NCI-H748 treated with DMSO at 0.1 percent for 48 hours (cell line): ENCODE measurements at places on chromosomes 12 and 14.

- DNase-seq, result no peak
Observed at GRCh38 chr12:59121451-59121850, 201.1 kb upstream of the LRIG3 start.

DNA sequence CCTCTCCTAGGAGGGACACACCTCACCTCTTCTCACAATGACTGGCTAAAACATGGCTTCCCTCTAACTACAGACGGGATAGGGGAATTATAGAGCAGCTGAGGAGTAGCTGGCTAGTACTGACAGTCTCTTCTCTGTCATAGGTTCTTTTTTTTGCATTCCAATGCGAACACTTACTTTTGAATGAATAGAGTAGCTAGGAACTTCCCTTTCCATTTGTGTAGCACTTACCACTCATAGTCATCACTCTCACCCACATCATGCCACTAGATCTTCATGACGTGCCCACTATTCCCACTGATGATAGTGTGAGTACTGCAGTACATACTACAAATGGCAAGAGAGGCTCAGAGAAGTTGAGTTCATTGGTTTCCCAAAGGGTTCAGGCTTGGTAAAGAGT is 143.9 kb upstream of the HIF1A start:
- DNase-seq, result no peak

- no peak for DNase-seq
Observed at GRCh38 chr14:90850487-90850886, 34.3 kb upstream of the TTC7B start.

- DNase-seq, result no peak
Observed at GRCh38 chr12:58931518-58931917, 11.2 kb upstream of the LRIG3 start.

GRCh38 chr14:52312931-52313355 is 1.2 kb upstream of the PTGER2 start:
- DNase-seq, result no peak

DNA sequence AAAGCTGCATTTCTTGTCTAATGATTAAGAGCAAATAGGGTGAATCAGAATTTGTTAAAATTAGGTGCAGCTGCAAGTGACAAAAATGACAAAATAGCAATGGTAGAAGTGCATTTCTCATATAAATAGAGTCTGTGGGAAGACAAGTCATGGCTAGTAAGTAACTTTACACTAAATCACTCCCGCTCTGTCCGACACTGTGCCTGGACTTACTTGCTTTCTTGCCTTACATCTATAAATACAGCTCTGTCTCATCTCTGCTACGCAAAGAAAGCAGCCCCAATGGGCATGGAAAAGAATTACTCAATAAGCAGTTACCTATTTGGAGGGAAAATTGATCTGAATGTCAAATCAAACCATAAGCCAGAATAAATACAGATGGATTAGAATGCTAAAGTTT is 245.4 kb upstream of the KRR1 start:
- no peak for DNase-seq

GRCh38 chr14:64848239-64848638 is 31.5 kb downstream of the SPTB start:
- DNase-seq, result no peak

- DNase-seq, result no peak
Observed at GRCh38 chr12:79911889-79912656, 22.8 kb downstream of the PPP1R12A start.

GRCh38 chr12:74985986-74986319 is 223.7 kb downstream of the KCNC2 start:
- no peak for DNase-seq

GRCh38 chr14:57013987-57014386 is 203.7 kb upstream of the OTX2 start:
- no peak for DNase-seq

DNA sequence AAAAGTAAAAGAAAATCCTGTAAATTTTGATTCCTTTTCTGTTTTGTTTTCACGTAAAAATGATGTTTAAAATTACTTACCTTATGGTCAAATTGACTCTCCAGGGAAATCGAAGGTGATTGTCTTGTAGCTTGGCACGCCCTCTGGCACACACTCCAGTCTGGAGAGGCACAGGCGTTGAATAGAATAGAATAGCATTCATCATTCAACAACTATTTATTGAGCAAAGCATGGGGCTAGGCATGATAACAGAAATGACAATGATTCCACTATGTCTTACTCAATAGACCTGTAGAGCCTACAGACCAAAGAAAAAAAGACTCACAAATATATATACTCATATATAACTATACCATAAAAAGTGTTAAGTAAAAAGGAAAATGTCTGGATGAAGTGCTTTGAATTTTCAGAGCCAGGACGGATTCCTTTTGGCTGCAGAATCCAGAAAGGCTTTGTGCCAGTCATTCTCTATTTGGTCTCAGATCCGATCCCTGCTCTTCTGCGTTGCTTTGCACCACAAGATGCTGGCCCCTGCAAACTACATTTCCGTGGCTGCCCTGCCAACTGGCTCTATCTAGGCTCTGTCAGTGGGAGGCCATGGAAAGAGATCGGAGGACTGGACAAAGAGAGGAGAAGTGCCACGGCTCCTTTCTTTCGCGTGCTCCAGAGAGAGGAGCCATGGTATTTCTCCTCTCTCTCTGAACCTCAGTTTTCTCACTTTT is 231.8 kb downstream of the CRADD start:
- peak; percentile 34 for DNase-seq

DNA sequence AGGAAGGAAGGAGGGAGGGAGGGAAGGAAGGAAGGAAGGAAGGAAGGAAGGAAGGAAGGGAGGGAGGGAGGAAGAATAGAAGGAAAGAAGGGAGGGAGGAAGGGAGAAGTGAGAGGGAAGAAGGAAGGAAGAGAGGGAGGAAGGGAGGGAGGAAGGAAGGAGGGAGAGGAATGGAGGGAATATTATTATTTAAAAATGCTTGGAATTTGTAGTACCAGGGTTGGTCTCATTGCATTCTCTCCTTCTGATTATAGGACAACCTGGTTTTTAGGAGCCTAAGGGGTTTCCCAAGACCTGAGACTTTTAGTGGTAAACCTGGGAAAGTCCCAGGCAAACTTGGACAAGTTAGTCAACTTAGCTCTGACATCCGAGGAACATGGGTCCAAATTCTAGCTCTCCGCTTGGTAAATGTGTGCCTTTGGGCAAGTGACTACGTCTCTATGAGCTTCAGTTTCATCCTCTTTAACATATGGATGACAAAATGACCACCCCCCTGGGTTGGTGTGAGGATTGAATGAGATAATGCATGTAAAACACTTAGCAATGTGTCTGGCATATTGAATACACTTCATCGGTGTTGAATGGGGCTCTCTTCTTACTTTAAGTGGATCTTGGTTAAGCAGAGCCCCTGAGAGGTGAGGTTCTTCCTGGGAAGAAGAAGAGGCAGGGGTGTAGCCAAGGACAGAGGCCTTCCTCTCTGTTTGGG is 690.7 kb upstream of the TBX3 start:
- no peak for DNase-seq

DNA sequence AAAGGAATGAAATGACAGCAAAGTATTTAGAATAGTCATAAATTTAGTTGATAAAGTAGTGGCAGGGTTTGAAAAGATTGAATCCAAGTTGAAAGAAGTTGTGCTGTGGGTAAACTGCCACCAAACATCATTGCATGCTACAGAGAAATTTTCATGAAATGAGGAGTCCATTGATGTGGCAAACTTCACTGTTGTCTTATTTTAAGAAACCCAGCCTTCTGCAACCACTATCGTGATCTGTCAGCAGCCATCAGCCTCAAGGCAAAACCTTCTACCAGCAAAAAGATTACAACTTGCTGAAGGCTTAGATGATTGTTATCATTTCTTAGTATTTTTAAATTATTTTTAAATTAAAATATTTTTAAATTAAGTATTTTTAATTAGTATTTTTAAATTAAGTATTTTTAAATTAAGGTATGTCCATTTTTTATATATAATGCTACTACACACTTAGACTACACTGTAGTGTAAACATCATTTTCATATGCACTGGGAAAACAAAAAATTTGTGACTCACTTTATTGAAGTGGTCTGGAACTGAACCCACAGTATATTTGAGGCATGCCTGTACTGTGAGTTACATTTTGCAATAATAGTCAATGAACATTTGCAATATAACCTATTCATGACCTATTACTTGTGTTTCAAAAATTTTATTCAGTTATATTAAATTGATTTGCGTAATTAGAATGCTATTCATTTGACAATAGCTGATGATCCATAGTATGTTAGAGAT is 67.2 kb upstream of the SYT1 start:
- DNase-seq, result no peak

GRCh38 chr12:87280356-87280755 is 748.8 kb downstream of the C12orf50 start:
- DNase-seq, result no peak

DNA sequence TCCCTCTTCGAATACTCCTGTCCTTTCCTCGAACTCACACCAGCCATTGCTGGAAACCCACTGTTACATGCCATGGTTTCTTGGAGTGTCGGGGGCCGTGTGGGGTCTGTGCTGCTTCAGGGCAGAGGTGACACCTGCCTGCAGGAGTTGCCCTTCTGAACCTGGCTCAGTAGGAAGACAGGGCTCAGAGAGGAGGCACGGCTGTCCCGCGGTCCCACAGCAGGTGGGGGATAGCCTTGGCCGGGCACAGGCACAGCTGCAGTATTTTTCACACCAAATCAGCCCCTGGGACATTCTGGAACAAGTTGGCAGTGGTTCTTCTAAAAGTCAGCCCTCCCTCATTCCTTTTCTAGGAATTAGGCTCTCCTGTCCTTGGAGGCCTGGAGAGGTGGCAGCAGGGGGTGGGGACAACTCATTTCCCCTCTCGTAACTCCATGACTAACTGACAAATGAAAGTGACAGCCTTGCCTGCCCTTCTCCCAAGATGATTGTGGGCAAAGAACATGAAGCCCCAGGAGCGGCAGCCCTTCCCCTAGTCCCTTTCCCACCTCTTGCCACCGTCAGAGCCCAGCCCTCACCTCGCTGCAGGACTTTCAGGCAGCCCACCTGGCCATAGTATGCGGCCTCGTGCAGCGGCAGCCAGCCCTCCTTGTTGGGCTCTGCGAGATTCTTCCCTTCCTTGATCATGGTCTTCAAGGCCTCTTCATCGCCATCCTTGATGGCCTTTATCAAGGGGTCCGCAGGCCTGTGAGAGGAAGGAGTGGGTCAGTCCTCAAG is 22.4 kb downstream of the ASB2 start:
- DNase-seq, result no peak

- no peak for DNase-seq
Observed at GRCh38 chr12:9133216-9133916, 17.6 kb upstream of the A2M start.

- no peak for DNase-seq
Observed at GRCh38 chr12:26891704-26892103, 46.1 kb downstream of the INTS13 start.

DNA sequence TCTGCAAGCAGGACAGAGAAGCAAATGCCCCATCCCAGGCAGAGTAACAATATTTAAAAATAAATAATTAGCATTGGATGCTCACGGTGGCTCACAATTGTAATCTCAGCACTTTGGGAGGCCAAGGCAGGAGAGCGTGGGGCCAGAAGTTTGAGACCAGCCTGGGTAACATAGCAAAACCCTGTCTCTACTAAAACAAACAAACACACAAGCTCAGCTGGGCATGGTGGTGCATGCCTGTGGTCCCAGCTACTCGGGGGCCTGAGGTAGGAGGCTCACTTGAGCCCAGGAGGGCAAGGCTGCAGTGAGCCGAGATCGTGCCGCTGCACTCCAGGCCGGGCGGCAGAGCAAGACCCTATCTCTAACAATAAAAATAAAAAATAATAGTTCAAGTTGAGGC is 74.7 kb upstream of the NCOR2 start:
- DNase-seq, result no peak

GRCh38 chr12:50951112-50951511 is 1.2 kb upstream of the HIGD1C start:
- DNase-seq, result no peak

DNA sequence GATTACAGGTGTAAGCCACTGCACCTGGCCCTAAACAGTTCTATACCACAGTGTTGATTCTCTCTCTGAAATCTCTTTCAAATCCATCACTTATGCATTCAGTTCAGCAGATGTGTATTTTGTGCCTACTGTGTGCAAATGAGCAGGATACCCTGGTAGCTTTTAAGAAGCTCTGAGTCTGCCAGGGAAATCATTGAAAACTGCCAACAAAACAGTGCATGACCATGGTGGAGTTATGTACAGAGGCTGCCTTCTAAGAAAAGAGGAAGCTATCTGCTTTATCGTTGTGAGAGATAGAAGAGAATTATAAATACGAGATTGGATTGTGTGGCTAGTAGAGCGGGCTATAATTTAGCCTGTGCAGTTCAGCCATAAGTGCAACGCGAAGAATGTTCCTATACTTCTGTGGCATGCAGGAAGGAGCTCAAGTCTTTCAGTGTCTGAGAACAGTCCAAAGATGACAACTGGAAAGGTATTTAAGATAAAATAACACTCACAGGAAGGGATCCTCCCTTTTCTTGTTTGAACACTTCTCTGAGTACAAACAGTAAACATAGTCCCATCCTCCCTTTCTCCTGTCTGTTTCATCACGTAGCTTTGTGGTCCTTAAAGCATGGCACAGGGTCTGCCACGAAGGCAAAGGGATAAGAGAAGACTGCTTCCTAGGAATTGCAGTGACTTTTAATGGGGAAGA is 4.3 kb downstream of the DIP2B start:
- no peak for DNase-seq

DNA sequence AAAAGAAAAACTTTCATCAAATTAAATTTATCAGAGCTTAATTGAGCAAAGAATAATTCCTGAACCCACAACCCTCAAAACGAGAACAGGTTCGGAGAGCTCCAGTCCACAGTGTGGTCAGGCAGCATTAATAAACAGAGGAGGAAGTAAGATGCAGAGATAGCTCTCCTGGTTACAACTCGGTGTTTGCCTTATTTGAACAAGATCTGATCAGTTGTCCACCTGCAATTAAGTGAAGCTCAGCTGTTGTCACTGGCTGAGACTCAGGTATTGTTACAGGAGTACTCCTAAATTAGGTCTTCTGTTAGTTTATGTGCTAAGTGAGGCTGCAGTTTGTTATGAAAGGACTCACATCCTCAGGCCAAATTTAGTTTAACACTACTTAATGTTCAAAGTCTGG is 451.4 kb upstream of the PDE3A start:
- DNase-seq, result peak; percentile 79

DNA sequence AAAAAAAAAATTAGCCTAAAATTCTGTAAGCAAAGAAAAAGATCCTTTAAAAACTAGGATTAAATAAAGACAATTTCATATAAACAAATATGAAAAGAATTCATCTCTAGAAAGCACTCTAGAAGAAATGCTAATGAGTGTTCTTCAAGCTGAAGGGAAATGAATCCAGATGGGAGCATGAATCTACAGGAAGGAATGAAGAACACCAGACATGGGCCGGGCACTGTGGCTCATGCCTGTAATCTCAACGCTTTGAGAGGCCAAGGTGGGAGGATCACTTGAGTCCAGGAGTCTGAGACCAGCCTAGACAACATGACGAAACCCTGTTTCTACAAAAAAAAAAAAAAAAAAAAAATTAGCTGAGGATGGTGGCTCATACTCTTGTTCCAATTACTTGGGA is 297.2 kb downstream of the FBXL14 start:
- DNase-seq, result no peak

DNA sequence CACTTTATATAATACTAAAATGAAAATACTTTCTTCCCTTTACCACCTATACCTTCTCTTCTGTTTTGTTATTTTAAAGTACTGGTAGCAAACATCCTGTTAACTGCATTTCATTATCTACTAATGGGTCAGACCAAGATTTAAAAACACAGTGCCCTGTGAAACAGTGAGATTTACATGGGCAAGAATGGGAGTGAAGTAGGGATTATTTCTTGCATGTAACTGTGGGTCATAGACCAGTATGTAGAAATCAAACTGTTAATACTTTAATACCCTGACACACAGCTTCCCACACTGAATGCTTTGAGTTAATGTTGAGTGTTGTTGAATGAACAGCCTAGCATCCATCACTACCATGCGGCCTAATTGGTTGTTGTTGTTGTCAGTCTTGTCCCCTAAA is 61.6 kb downstream of the PLEKHA5 start:
- no peak for DNase-seq
